Stimulated activated CD4-positive, alpha-beta T cell treated with anti-CD3 and anti-CD28 coated beads, Interleukin-1b, Interleukin-23, amount 100 ng/mL, for 4 hours (primary cell): ENCODE measurements at places on chromosomes 2 and 18.

DNA sequence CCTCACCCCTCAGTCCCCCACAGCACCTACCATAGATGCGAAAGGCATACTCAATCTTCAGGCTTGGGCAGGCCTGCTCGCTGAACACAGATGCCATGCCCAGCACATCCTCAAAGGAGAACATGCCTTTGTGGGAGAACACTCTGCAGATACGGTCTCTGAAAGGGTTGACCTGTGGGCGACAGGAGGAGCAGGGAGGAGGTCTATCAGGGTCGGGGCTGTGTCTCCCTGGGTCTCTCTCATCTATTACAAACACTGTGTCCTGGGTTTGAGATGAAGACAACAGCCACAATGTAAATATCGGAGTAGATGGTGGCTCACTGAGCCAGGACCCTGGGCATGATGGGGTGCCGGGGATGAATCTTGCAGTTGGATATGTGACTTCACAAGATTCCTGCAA is 46.0 kb downstream of the CIB4 start:
- no peak for DNase-seq

DNA sequence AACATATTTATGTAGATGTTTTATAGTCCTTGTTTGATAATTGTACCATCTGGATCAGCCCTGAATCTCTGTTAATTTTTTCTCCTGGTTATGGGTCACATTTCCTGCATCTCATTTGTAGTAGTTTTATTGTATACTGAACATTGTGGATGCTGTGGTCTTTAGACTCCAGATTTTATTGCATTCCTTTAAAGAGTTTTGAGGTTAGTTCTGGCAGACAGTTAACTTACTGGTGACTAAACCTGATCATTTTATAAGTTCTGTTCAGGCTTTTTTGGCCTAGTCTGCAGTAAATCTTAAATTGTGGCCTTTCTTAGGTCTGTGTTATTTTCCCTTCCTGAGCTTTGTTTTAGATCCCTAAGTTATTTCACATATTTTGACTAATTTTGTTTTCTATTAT is 84.3 kb downstream of the FANCL start:
- no peak for DNase-seq

GRCh38 chr2:212672186-212672585 is 133.6 kb upstream of the ERBB4 start:
- no peak for DNase-seq

- DNase-seq = no peak
Observed at GRCh38 chr2:122412360-122412759, 656.9 kb downstream of the TSN start.

- no peak for DNase-seq
Observed at GRCh38 chr18:7980136-7980535, 413.0 kb downstream of the PTPRM start.

DNA sequence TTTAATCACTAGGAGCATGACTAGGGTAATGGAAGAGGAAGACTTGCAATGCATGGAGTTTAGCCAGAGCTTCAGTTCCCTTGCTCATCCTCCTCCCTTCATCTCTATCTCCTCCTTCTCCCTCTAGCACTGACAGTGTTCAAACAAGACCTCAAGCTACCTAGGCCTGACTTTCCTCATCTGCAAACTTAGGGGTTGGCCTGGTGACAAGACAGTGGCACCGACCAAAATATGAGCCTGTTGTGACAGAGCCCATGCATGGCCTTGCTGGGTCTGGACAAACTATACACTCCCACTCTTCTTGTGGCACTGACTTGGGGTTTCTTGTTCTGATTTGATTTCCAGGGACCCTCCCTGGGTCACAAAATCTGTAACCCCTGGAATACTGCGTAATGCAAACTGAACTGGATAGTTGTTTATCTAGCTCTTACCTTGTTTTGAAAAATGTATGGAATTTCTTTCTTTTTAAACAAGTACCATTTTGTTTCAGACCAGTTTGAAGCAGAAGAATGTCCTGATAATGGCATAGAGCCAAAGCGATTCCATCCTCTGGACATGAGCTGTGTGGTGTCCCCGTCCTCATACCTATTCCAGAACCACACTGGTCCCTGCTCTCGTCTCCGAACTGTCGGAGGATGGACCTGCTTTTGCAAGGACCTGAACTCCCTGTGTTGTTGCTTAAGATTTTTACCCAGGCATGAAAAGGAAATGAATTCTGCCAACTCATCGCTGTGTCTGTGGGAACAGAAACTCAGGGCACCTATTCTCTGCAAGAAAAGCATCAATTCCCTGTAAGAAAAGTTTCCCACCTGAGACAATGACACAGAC is 33.4 kb upstream of the PPP4R1 start:
- DNase-seq = no peak

GRCh38 chr2:181104512-181105115 is 124.2 kb downstream of the UBE2E3 start:
- no peak for DNase-seq

GRCh38 chr2:105365206-105365605 is 27.9 kb downstream of the C2orf49 start:
- no peak for DNase-seq

GRCh38 chr2:231218366-231218765 is 19.9 kb downstream of the ARMC9 start:
- DNase-seq = no peak

GRCh38 chr2:114010001-114010400 is 120.1 kb downstream of the ACTR3 start:
- no peak for DNase-seq

DNA sequence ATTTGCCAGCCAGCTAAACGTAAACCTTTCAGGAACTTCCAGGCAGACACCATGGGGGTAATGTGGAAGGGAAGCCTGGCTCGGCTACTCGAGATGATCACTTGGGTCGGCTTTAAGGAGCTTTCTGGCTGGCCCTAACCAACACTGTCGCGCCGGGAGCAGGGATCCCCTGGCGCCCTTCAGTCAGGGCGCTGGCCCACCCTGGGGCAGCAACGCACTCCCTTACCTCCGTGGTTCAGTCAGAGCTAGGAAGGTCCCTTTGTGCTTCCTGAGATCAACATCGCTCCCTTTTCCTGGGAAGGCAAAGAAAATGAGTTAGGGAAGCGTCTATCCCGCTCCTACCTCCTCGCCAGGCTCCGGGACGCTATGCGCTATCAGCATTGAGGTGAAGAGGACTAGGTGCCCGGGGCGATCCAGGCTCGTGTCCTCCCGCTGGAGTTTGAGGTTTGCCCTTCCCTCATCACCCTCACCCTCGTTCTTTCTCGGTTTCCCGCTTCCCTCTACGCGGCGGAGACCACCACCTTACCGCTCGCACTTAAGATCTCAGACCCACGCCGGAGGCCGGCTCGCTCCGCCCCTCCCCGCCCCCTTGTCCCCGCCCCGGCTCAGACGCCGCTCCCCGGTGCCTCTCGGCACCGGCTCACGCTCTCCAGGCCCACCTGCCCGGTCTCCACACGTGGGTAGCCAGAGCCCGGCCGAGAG is 449 bp upstream of the ATRAID start:
- no peak for DNase-seq

DNA sequence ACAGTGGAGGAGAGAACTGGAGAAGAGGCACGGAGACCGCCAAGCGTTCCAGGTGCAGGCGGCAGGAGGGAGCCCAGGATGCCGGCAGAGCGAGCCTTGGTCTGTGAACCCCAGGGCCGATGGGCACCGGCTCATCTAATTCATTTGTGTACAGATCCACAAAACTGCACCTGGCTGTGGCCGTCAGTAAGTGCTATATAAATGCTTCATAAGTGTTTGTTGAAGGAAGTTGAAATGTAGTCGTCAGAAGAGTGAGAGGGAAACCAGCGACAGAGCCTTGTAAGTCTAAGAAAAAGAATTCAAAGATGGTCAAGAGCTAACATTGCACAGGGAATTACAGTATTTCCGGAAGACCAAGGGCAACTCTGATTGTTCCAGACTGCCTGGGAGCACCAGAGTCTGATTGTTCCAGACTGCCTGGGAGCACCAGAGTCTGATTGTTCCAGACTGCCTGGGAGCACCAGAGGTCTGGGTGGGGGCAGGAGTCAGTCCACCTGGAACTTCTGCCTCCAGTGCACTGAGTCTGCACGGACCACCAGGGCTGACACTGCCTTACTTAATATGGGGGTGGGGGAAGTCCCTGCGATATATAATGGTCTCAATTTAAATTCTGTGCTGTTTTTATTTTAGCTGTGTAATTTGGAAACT is 112.3 kb downstream of the BCL2 start:
- no peak for DNase-seq

DNA sequence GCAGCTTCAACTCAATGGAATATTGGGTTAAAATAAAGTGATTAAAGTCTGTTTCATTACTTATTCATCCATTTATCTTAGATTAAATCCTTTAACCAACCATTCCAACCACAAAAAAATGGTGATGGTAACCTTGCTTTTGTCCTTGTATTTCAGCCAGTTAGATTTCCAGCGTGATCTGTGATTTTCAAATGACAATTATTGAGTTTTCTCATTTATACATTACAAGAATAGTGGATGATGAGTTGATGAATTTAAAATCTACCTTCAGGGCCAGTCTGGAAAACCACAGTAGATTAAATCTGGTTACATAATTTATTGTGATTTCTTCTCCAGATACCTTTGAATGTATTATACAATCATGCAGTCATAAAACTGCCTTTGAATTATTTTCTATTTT is 29.7 kb upstream of the UNC80 start:
- no peak for DNase-seq

DNA sequence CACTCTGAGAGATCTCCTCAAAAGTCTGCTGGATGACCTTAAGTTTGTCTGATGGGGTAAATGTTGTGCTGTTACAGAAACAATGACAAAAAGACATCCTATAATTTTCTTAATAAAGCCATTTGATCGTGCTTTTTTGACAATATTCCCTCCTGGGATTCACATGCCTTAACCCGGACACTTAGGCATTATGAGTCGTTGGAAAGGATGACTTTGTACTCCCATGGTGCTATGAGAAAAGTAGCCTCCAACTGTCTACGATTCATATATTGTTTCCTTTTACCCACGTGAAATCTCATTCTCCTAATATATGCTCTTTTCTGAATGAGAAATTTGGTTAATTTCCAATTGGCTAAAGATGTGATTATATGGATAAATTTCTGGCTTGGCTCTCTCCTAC is 6.1 kb upstream of the MPP4 start:
- DNase-seq = no peak

- no peak for DNase-seq
Observed at GRCh38 chr18:76875390-76876325, 53.3 kb downstream of the ZNF236 start.

GRCh38 chr2:11941201-11942177 is 195.1 kb downstream of the LPIN1 start:
- no peak for DNase-seq

GRCh38 chr2:234480337-234480736 is 16.5 kb downstream of the ARL4C start:
- no peak for DNase-seq

GRCh38 chr18:21110713-21111345 is 784 bp downstream of the ROCK1 start:
- DNase-seq = peak; percentile 34

DNA sequence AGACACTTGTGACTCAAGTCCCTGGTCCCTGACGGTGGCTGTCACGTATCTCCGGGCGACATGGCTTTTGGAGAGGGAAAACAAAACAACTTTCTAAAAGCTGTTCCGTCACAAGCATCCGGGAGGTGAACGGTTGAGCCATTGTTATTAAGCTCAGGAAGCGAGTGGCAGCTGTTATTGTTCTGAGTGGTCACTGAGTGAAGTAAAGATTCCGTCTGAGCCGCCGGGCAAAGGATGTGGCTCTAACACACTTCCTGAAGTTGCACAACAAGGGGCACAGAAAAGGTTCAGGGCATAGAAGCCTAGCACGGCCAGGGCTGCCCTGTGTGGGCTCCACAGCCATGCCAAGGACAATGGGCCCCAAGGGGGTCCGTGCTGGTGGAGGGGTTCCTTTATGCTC is 24.3 kb downstream of the INPP5D start:
- no peak for DNase-seq
